ENCODE measurements at places on chromosomes 5 and 9.

GRCh38 chr9:10008101-10008799, 604.6 kb downstream of the PTPRD start:
- DNase-seq, result no peak

GRCh38 chr5:66830636-66831035, 234.4 kb downstream of the MAST4 start:
- DNase-seq, result no peak

DNA sequence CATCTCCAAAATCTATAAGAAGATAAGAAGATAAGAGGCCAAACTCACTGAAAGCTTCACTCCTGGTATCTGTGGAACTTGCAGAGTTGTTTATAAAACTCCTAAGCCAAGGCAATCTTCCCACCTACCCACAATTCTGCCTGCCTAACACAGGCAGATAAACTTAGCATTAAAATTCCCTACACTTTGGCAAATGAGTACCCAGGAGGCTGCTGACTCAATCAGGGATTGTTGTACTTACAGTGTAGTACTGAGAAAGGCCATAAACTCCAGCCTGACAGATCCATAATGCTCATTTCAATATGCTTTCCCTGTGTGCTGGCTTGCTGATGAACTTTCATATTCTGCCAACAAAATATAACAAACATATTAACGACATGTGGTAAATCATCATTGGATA, 725.2 kb downstream of the BRINP1 start:
- DNase-seq, result no peak

DNA sequence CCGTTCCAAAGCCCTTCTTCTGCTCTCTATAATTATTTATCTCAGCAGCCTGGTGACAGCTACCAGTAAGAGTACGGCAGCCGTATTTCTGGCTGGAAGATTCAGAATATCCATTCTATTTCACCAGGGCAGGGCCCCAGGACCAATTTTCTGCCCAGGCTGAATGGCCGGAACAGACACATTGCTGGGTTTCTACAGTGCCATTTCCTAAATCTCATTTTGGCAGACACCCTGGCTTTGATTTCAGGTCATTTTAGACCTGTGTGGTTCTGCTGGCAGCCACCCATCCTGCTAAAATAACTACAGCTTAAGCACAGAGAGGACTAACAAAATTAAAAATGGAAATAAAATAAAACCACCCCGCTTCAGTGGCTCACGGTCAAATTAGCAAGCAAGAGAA, 95.0 kb downstream of the CRB2 start:
- no peak for DNase-seq

DNA sequence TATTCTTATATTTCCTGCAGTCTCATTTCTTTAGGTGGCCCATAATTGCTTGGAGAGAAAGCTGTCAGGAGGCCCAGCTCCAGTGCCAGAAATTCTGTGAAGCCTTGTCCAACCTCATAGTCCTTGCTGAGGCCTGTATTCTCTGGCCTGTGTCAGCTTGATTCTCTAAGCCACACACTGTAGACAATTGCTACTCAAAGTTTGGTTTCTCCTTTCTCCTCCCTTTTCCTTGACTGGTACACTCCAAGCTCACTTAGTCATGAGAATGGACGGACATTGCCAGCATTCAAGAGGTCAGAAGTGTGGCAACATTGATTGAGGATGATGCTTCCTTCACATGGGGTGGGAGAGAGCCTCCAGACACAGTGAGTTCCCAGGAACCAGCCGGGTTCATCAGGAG, 71.3 kb upstream of the CXCL14 start:
- DNase-seq, result no peak

DNA sequence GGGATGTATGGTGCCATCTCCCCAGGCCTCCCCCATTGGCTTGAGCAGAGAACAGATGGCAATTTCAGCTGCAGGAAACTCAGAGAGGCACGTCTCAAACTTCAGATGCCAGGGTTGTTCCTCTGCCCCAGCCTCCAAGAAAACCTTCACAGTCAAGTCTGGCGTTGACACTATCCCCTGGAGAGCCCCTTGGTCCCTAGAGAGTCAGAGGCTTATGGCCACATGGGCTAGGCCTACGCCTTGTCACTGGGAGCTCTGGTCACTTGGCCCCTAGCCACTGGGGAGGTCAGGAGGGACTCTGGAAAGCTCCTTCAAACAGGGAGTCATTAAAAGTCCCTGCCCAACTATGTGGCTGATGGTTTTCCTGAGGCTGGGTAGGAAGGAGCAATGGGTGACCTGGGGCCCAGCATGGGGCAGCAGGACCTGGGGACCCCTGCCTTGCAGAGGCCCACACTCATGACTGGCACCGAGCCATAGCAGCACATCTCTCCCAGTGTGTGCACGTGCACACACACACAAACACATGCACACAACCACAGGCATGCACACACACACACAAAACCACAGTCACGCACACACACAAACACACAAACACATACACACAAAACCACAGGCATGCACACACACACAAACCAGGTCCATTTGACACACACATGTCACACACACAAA, 144.2 kb downstream of the GADD45G start:
- no peak for DNase-seq

- DNase-seq, result no peak
These were observed 100.1 kb downstream of the KCNIP1 start for GRCh38 chr5:170603578-170604565.

GRCh38 chr5:130237721-130238120, 333.5 kb downstream of the CHSY3 start:
- no peak for DNase-seq

- DNase-seq, result peak; percentile 52
These were observed 188.6 kb downstream of the FSTL4 start for GRCh38 chr5:133423618-133424282.

GRCh38 chr9:129667850-129668249, 2.4 kb downstream of the PRRX2 start:
- DNase-seq, result no peak

DNA sequence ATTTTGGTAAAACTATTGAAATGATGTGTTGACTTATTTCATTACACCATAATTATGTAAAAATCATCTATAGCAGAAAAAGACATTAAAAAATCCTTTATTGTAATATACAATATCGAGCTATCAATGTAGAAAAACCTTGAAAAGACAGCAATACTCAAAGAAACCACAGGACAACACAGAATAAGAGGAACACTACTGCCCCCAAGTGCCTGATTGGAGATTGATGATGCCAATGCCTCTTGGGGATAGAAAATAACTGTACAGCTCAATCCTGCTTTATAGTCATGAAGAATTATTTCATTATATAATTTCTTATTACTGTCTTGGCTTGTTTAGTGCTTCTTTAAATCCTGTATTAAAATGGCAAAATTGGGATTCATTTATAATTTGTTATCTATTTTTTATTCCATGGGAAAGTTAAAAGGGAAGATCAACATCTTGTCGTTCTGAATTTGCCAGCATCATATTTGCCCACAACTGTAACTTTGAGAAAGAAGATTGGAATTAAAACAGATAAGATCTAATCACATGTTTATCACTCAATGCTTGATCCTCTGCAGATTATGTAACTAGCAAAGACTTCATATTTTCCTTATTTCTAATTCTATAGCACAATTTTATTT, 337.5 kb downstream of the CDH9 start:
- no peak for DNase-seq

GRCh38 chr5:119943148-119943547, 313.8 kb downstream of the FAM170A start:
- no peak for DNase-seq

All from T-helper 2 cell (primary cell).